ENCODE measurements at places on chromosomes 2 and 18.

DNA sequence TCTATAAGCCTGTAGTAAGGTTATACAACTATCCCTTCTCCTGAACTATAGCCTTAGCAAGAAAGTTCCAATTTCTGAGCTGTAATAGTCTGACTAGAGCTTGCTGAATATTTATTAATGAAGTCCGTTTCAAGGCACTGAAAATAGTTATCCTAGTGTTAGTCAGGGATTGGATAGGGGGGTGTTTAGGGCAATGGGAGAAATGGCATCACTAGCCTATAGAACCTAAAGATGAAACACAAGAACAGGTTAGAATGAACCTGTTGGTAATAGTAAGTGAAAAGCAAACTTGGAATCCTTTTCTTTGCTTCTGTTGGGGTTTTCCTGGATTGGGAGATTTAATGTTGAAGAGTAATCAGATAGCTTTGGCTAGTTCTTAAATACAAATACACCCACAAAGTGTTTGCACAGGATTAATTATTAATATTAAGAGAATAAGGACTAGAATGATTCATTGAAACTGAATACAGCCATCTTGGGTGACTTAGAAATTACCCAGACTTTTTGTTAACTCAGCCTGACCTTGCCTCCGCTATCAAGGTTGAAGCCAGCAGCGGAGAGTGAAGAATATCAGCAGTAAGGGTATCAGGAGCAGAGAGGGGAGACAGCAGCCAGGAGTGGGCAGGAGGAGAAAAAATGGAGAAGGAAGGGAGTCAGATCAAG lies 14.4 kb downstream of the CCNT2 start:
- DNase-seq: no peak

DNA sequence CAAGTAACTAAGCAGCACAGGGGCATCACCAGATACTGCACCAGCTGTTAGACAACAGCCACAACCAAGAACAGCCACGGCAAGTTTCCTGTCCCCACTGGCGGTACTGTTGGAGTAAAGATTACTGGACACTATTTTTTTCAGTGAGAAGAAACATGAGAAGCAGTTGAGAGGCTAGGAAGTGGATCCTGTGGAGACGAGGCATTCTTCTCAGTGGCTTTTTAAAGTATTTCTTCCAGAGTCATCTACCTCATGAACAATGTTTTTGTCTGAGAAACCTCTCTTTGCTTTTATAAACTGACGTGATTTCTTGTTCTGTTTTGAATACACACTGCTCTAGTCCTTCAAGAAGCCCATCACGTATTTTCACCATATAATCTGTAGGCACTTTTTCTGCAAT lies 18.8 kb downstream of the TM4SF20 start:
- DNase-seq: no peak

GRCh38 chr2:171004363-171004762 lies 75.3 kb downstream of the GORASP2 start:
- no peak for DNase-seq

DNA sequence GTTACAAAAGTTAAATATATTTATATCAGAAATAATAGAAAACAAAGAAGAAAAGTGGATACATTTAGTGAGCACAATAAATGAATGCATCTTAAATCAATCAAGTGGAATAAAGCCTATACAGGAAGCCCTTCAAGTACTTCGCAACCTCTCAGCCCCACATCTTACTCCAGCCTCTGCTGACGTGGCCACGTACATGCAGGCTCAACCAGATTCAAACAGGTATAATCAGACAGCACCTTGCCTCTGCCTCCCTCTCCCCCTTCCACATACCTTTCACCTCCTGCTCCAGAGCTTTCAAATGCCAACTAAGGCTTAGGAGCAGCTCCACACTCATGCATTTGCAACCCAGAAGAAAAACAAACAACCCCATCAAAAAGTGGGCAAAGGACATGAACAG lies 32.9 kb downstream of the CACNB4 start:
- DNase-seq: no peak

DNA sequence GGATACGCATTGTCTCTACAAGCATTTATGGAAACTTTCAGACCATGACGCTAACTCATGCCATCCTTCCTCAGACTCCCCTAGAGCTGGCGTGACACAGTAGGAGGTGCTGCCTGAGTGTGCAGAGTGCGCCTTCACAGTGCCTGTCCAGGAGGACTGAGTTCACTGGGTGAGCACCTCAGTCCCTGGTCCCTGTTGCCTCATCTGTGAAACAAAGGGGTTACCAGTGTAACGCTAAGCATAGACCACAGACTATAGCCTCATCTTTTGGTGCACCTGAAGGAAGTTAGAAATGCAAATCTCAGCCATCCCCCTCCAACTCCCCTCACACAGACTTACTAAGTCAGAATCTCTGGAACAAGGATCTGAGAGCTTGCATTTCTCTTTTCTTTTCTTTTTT lies 142.8 kb downstream of the TMEM17 start:
- DNase-seq: no peak

DNA sequence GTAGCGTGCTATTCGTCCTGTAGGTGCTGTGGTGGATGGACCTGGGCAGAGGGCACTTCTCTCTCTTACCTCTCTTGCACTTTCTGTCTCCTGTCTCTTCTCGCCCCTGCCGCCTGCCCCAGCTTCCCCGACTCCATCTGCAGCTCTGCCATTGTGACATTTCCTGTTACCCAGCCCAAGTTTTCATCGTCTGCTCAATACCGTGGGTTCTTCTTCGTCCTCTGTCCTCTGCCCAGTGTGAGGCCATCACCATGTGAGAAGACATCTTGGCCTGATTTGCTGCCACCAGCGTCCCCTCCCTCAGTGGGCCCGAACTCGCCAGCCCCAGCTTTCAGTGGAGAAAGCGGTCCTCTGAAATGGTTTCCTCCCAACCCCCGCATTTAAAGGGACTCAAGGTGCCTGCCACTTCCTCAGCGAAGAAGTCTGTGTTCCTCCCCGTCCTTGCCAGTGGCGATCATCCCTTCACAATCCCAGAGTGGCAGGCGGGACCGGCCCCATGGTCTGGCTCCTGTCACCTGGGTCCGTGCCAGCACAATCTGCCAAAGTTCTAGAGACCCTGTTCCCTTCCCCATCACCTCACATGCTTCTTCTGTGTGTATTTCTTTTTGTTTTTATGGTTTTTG lies 18.0 kb downstream of the TGOLN2 start:
- no peak for DNase-seq

DNA sequence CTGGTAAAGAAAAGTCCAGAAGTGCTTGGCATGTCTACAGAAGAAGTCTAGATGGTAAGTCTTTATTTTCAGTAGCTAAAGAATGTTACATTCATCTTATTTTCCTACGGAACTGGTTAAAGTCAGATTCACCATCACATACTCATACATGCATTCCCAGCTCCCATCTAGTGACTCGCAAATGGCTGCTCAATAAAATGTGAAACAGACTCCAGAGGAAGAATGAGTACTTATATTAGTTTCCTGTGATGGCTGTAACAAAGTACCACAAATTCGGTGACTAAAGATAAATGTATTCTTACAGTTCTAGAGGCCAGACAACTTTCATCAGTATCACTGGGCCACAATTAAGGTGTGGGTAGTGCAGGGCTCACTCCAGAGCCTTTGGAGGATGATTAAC lies 797.2 kb downstream of the SATB2 start:
- DNase-seq: no peak

DNA sequence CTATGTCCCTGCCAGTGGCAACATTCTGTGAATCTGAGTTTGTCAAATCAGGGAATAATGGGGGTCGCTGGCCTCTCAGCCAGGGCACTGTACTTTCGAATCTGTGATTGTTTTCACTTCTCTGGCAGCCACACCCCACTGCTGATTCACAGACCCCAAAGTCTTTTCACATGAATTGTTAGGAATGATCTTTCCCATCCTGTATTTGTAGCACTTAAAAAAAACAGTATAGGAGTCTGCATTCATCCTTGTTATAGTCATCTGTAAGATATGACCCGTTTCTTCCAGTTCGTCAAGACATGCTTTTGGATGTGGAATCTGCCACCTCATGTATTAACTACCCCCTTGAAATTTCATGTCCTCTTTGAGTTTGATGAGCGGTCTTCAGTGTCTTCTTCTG lies 928 bp downstream of the NAGK start:
- no peak for DNase-seq

- DNase-seq: no peak
These were observed 8.2 kb upstream of the SMARCAL1 start for GRCh38 chr2:216404010-216404618.

GRCh38 chr2:9547262-9547991 lies 8.2 kb downstream of the ADAM17 start:
- no peak for DNase-seq

DNA sequence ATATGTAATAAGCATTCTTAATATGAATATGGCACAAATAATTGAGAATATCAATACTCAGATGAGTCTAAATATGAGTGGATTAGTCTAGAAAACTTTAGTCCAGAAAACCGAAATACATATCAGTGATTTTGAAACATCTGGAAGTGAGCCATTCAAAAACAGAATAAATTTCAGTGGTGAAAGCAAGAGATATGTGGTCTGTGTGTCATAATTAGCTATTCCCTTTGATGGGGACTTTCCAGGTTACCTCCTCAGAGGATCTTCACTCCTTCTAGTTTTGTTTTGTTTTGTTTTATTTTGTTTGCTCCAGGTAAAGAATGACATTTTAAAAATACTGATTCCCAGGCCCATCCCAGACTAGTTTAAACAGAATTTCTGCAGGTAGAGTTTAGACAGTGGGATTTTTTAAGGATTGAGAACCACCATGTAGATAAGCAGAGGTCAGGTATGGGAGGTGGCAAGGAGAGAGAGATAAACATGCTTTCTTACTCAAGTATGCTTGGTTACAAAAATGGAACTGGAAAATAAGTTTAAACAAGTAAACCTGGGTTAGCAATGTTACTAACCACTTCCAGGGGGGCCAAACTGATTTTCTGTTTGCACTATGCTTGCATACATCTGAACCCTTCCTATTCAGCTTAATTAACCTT lies 70.7 kb downstream of the NABP1 start:
- no peak for DNase-seq

DNA sequence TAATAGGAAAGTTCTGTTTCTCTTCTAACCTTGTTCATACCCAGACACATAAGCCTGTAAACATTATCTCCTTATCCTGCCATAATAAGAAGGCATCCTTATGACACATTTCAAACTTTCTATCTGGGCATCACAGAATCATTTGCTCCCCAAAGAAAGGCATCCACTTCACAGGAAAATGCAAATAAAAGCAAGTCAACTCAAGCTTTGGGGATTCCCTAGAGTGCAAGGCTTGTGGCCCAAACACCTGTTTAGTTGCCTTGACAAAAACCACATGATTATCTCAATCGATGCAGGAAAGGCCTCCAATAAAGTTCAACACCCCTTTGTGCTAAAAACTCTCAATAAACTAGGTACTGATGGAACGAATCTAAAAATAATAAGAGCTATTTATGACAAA lies 195.7 kb upstream of the GALNT5 start:
- no peak for DNase-seq

GRCh38 chr2:153291718-153292117 lies 186.8 kb downstream of the RPRM start:
- no peak for DNase-seq

DNA sequence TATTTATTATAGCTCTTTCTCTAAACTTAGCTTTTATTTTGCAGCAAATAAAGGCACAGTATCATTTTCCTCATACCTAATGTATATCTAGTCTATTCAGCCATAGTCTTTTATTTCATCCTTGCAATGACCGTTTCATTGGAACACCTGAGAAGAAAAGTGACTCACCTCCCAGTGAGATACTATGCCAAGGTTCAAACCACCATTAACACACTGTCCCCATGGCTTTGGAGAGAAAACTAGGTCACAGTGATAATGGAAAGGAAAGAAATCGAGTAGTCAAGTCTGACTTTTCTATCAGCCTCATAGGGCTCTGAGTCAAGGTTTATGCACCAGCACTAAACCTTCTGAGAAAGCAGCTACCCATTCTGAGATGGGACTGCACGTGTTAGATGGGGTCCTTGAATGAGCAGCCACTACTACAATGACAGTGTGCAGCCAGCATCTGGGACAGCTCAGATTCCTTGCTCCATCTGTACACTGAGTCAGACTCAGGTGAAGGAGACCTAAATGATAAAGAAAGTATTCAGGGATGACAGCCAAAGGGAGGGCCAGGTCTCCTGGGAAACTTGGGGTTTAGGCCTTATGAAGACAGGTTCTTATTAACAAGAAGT lies 971.1 kb upstream of the ACVR2A start:
- no peak for DNase-seq

- DNase-seq: no peak
These were observed 22.3 kb downstream of the DNAH7 start for GRCh38 chr2:196046123-196046917.

- peak; percentile 20 for DNase-seq
These were observed 152.5 kb upstream of the ACKR3 start for GRCh38 chr2:236417150-236417549.

DNA sequence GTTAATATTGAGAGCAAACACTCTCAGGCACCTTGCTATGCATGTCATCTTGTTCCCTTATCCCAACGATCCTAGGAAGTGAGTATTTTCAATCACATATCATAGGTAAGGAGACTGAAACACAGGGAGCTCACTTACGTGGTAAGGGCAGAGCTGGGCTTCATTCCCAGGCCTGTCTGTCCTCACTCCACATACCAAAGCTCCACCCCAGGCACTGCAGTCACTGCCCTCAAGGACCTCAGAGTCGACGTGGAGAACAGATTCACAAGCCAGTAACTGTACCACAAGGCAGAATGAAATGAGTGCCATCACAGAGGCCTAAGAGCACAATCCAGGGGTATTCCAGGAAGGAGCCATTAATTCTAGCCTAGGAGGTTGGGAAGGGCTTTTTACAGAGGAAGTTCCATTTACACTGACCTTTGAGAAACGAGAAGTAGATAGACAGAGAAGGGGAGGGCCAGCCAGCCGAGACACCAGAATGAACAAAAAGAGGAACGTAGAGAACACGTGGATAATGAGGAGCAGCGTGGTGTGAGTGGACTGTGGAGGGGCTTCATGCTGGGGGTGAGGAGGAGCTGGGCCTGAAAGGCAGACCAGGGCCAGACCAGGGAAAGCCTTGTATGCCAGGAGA lies 48.6 kb downstream of the KIAA2012 start:
- DNase-seq: no peak

DNA sequence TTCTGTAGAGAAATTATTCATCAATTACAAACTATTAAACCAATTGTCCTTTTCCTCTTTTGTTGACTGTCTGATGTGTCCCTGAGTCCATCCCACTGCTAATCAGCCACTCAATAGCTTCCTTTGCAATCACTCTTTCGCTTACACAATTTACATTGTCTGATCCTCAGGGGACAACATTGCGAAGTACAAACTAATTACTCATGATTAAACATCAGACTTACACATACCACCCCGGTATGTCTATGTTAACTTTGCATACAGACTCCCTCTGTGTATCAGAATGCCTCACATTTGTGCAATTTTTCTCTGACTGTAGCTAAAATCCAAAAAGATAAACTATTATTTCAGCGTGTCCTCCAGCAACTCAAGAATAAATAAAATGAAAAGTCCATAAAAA lies 264.4 kb upstream of the REV1 start:
- no peak for DNase-seq
